HCEC 1CT (cell line): ENCODE measurements at places on chromosomes 13 and 19.

GRCh38 chr19:48770266-48770665 is 14.9 kb downstream of the FGF21 start:
- DNase-seq, result peak; percentile 81

- peak; percentile 97 for DNase-seq
Observed at GRCh38 chr19:38831142-38831605, 420 bp downstream of the ECH1 start.

- peak; percentile 61 for DNase-seq
Observed at GRCh38 chr13:32587011-32587810, 959 bp downstream of the PDS5B start.

- DNase-seq, result no peak
Observed at GRCh38 chr19:4598712-4599111, 39.2 kb upstream of the SEMA6B start.

- peak; percentile 93 for DNase-seq
Observed at GRCh38 chr19:29687244-29687896, 22.1 kb downstream of the PLEKHF1 start.

DNA sequence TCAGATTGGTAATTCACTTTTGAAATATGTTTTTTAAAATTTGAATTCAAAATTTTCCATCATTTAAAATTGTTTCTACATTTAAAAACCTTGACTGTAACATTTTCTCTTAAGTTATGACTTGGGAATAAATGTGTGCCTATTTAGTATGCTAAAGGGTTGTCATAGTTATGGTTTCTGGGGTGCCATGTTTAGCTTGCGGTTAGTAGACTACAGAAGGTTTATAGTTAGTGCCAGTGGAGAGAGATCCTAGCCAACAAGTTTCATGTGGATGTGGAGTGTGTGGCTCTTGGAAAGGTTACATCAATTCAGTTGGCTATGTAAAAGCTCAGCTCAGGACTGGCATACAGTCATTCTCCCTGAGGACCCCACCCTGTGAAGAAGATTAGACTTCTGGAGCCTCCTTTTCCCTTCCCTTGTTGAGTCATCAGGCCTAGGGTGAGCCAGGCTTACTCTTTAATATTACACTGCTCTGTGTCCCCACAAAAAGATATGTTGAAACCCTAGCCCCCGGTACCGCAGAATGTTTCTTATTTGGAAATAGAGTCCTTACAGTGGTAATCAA is 20.4 kb downstream of the LMO7 start:
- no peak for DNase-seq

DNA sequence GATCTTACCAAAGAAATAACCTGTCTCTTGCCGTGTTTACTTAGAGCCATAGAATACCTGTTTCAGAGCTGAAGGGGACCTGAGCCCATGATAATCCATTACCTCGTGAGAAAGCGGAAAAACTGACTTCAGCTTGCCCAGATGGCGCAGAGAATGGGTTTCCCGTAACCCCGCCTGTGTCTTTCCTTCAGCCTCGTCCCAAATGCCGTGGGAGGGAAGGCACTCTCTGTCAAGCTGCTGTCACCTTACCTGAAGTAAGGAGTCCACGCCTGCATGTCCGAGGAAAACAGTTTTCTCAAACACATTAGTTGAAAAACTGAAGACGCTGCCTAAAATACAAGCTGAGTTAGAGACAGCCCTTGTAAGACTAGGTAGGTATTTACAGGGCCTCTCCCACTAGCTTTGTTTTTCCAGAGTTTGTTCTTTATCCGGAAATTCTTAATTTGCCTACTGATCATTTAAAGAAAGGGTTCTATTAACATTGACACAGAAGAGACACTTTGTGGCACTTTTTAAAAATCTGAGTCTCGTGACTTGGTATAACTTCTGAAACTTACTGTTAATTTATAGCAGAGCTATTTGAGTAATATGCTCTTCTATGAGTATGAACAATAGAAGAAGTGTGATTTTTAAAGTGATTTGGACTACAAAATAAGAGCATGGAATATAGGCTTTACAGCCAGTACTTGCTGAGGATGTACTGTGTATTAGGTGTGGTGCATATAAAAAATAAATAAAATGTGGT is 1.3 kb upstream of the INTS6 start:
- DNase-seq, result no peak

DNA sequence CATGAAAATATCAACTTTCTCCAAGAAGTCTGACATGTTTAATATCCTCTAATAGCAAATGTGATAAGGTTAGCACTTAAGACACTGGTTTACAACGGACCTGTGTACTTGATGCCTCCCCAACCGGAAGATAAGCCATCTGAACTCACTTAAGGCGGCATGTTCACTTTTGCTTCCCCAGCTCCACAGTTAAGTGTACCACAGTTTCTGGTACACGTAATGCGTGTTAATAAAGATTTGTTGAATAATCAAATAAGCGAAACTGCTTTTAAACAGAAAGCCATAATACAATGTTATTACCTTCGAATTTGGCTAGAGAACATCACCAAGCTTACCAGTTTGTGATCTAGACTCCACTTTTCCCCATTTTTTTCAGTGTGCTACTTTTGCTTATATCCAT is 1.4 kb upstream of the PAN3 start:
- no peak for DNase-seq

GRCh38 chr13:32087955-32088747 is 56.6 kb downstream of the FRY start:
- DNase-seq, result no peak

GRCh38 chr13:38538422-38538821 is 148.5 kb upstream of the FREM2 start:
- DNase-seq, result no peak

GRCh38 chr19:16001481-16002312 is 52.9 kb downstream of the OR10H4 start:
- DNase-seq, result peak; percentile 36
